Chondrocyte (in vitro differentiated cells): ENCODE measurements at places on chromosomes 7 and 10.
A peak's percentile ranks its signal among the peaks of the same experiment; 100 is the strongest.

GRCh38 chr10:89242345-89242684 lies 9.3 kb downstream of the LIPA start:
- no peak overlapping the region for H3K4me3 ChIP-seq
- no peak overlapping the region for H3K27ac ChIP-seq
- H3K27me3 ChIP-seq, result no peaks in the 10 kb centered on the region

DNA sequence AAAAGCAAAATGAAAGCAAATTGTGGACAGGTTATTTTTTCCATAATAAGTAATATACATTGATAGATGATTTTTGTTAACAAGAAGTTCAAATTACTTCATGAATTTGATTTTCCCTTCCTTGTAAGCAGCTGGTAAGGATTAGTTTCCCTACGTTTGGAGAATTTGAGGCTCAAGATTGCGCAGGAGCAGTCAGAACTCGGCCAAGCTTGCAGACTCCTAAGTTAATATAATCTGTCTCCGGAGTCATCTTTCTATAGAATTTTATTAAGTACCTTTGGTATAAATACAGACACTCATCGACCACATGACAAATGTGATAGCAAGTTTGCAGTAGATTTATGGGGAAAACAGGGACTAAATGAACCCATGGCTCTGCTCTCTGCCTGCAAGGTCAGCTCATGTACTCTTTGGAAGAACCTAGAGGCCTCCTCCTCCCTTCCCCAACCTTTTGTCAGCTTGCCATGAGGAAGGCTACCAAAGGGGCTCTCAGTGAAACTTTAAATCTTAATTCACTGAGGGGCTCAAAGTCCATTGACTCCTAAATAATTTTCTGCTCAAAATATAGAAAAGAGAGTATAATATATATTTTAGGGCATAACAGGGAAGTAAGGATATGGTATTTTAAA lies 89.2 kb upstream of the CTTNBP2 start:
- H3K27me3 ChIP-seq, result peaks cover 17% of the 10 kb centered on the region
- no peak overlapping the region for H3K27ac ChIP-seq
- no peak overlapping the region for H3K4me3 ChIP-seq
- no peaks in the 10 kb centered on the region for H3K36me3 ChIP-seq
- DNase-seq, result no peak

DNA sequence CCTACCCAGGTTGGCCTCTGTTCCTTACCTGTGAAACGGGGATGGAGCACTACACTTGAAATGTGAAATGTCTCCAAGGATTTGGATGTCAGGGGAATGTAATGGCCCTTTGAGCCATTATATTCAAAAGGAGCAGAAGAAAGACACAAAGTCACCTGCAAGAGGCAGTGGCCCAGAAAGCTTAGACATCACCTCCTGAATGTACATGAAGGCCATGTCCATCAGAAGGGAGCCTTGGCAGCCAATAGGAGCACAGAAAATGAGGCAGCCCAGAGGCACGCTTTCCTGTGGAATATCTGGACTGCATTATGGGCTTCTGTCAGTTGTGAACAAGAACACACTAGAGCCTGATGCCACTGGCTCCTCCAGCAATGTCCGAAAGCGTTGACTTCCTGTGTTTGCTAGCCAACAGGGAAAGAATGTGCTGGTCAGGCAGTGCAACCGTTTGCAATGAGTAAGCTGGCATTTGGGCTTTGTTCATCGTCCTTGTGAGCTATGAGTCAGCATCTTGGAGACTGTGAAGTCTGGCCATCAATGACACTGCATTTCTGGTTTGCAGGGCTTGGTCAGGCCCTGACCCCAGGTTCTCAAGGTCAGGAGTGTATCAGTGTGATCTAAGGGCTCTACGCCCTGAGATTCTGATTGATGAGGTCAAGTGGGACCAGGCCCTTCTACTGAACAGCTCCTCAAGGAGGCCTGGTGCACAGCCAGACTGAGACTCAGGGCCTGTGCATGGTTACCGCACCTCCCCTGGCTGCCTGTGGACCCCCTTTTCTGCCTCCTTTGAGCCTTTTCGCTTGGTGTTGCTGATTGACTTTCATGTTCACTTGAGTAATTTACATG lies 222.4 kb downstream of the RPS24 start:
- no peak overlapping the region for H3K4me3 ChIP-seq
- H3K27me3 ChIP-seq, result no peaks in the 10 kb centered on the region
- peaks cover 35% of the 10 kb centered on the region for H3K4me1 ChIP-seq
- H3K27ac ChIP-seq, result peak overlapping the region; percentile 94

- peaks cover 11% of the 10 kb centered on the region for H3K27me3 ChIP-seq
- H3K27ac ChIP-seq, result no peak overlapping the region
- H3K4me1 ChIP-seq, result no peaks in the 10 kb centered on the region
- peaks cover 3% of the 10 kb centered on the region for H3K36me3 ChIP-seq
- H3K4me3 ChIP-seq, result no peak overlapping the region
- DNase-seq, result no peak
Measured at GRCh38 chr10:49149881-49150280, 16.1 kb upstream of the FAM170B start.

DNA sequence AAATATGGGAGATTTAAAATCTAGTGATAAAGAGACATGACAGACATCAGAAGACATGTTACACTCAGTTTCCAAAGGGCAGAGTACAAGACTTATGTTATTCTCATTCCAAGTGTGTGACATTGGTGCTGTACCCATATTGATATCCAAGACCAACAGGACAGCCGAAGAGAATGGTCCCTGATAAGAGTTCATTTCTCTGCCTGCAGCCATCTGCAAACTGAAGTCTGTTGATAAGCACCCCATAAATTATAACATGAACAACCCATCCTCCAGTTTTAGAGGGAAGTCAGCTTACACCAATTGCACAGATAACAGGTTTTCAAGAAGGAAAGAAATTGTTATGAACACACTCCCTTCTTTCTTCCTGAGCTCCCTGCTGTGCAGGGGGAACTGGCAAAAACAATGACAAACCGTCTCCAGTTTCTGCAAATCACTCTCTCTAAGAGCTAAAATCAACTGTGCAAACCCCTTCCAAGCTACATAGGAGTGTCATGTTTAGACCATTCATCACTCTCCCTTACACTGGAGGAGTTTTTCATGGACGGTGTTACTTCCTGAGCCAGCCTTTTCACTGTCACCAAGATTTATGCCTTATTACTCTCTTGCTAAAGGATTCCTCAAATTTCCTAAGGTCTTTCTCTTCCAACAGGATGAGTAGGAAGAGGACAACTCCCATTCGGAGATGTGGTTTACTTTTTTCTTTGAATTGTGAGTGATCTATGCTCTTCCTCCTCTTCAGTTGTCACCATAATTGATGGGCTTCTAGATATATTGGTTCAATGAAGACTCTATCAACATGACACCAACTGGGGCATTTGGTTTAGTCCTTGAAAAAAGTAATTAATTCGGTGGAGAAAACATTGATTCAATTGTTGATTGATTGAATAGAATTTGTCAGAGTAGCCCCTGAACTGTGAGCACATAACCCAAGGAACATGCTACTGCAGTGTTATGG lies 80.3 kb upstream of the FAM171A1 start:
- no peak overlapping the region for H3K4me3 ChIP-seq
- H3K4me1 ChIP-seq, result peaks cover 4% of the 10 kb centered on the region
- H3K36me3 ChIP-seq, result no peaks in the 10 kb centered on the region
- no peaks in the 10 kb centered on the region for H3K27me3 ChIP-seq
- no peak overlapping the region for H3K27ac ChIP-seq

GRCh38 chr10:110409926-110410325 lies 87.8 kb upstream of the DUSP5 start:
- H3K27me3 ChIP-seq, result peaks cover 2% of the 10 kb centered on the region
- peak overlapping the region; percentile 96 for H3K27ac ChIP-seq
- no peak for DNase-seq
- no peaks in the 10 kb centered on the region for H3K36me3 ChIP-seq
- H3K4me1 ChIP-seq, result peaks cover 77% of the 10 kb centered on the region
- H3K4me3 ChIP-seq, result no peak overlapping the region

- H3K36me3 ChIP-seq, result no peaks in the 10 kb centered on the region
- H3K4me3 ChIP-seq, result no peak overlapping the region
- H3K27me3 ChIP-seq, result no peaks in the 10 kb centered on the region
- no peak for DNase-seq
- no peak overlapping the region for H3K27ac ChIP-seq
Measured at GRCh38 chr7:34382166-34382893, 275.7 kb upstream of the NPSR1 start.

DNA sequence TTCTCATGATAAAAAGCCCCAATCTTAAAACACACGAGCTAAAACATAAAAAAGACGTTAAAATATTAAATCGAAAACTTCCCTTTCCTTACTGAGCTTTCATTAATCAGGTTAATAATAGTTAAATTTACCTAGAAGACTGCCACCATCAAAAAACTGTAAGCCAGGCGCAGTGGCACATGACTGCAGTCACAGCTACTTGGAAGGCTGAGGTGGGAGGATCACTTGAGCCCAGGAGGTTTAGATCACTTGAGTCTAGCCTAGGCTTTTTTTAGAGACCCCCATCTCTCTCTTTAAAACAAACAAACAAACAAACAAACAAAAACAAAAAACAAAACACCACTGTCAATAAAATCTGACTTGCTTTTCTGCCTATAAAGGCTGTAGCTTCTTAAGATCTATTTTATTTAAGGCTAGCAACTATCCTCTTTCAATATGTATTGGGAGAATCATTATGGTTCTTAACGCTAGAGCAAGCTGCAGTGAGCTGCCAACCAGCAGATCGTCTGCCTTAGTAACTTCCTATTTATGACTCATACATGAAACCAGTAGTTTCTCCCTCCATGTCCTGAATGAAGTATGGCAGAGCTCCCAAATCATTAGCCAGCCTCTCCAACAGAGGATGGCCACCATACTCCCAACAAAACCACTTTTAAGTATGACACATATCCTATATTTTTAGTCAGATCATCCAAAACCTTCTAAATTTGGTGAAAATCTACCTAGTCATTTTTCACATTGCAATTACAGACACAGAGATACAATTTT lies 163.7 kb downstream of the SRPK2 start:
- H3K4me3 ChIP-seq, result no peak overlapping the region
- no peaks in the 10 kb centered on the region for H3K27me3 ChIP-seq
- no peaks in the 10 kb centered on the region for H3K36me3 ChIP-seq
- no peak for DNase-seq
- peak overlapping the region; percentile 84 for H3K27ac ChIP-seq

GRCh38 chr10:10831085-10831484 lies 186.6 kb upstream of the CELF2 start:
- H3K27ac ChIP-seq, result peak overlapping the region; percentile 99
- H3K27me3 ChIP-seq, result no peaks in the 10 kb centered on the region
- no peak for DNase-seq
- peaks cover 50% of the 10 kb centered on the region for H3K4me1 ChIP-seq

- H3K4me1 ChIP-seq, result no peaks in the 10 kb centered on the region
- no peak overlapping the region for H3K4me3 ChIP-seq
- no peaks in the 10 kb centered on the region for H3K36me3 ChIP-seq
- H3K27me3 ChIP-seq, result no peaks in the 10 kb centered on the region
Measured at GRCh38 chr10:108721874-108722273, 1201.4 kb downstream of the XPNPEP1 start.

GRCh38 chr10:92003258-92003657 lies 79.7 kb downstream of the BTAF1 start:
- DNase-seq, result no peak
- no peak overlapping the region for H3K27ac ChIP-seq
- H3K27me3 ChIP-seq, result no peaks in the 10 kb centered on the region

- no peak overlapping the region for H3K4me3 ChIP-seq
- peaks cover 6% of the 10 kb centered on the region for H3K36me3 ChIP-seq
- DNase-seq, result no peak
- no peaks in the 10 kb centered on the region for H3K27me3 ChIP-seq
- H3K27ac ChIP-seq, result peak overlapping the region; percentile 66
Measured at GRCh38 chr10:17655567-17656146, 11.7 kb downstream of the STAM start.

DNA sequence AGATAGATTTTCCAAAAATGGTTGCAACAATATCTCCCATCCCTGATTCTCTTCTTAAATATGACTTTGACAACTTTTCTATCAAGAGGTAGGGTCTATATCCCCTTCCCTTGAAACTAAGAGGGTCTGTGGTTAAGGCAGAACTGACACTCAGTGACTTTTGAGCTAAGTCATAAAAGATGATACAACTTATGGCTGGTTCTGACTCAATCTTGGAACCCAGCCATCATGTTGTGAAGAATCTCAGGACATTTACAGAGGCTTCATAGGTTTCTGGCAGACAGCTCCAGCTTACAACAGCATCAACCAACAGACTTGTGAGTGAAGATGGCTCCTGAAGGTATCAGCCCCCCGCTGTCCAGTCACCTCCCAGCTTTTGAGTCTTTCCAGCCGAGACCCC lies 203.5 kb downstream of the RNLS start:
- DNase-seq, result no peak
- no peaks in the 10 kb centered on the region for H3K27me3 ChIP-seq
- H3K4me3 ChIP-seq, result no peak overlapping the region
- peaks cover 1% of the 10 kb centered on the region for H3K36me3 ChIP-seq

DNA sequence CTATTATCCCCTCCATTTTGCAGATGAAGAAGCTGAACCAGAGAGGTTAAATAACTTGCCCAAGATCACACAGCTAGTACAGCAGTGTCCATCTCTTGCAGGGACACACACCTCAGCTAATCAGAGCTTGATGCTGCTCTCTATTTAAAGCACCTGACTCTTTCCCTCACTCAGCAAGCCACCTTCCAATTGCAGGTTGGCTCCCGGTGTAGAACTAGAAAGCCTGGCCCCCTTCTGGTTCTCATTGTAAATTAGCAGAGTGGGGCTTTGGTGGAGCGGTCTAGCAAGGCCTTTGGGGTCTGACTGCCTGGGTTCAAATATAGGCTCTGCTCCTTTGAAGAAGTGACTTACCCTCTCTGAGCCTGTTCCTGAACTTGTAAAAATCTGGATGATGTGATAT lies 176.4 kb downstream of the NEURL1 start:
- peaks cover 17% of the 10 kb centered on the region for H3K4me1 ChIP-seq
- H3K36me3 ChIP-seq, result no peaks in the 10 kb centered on the region
- H3K27ac ChIP-seq, result no peak overlapping the region
- no peak for DNase-seq

DNA sequence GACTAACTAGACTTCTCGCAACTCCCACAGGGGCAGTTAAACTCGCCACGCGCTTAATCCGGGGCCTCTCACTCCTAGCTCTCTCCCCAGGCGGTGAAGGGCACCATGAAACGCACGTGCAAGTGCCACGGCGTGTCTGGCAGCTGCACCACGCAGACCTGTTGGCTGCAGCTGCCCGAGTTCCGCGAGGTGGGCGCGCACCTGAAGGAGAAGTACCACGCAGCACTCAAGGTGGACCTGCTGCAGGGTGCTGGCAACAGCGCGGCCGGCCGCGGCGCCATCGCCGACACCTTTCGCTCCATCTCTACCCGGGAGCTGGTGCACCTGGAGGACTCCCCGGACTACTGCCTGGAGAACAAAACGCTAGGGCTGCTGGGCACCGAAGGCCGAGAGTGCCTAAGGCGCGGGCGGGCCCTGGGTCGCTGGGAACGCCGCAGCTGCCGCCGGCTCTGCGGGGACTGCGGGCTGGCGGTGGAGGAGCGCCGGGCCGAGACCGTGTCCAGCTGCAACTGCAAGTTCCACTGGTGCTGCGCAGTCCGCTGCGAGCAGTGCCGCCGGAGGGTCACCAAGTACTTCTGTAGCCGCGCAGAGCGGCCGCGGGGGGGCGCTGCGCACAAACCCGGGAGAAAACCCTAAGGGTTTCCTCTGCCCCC lies 19.5 kb downstream of the WNT8B start:
- no peak for DNase-seq
- H3K27me3 ChIP-seq, result peaks cover 45% of the 10 kb centered on the region
- H3K27ac ChIP-seq, result peak overlapping the region; percentile 22
- H3K4me1 ChIP-seq, result peaks cover 19% of the 10 kb centered on the region
- H3K4me3 ChIP-seq, result peak overlapping the region; percentile 64

GRCh38 chr7:79341902-79342301 lies 111.6 kb downstream of the MAGI2 start:
- H3K27me3 ChIP-seq, result no peaks in the 10 kb centered on the region
- H3K4me1 ChIP-seq, result peaks cover 6% of the 10 kb centered on the region
- no peak for DNase-seq
- no peak overlapping the region for H3K27ac ChIP-seq
- H3K4me3 ChIP-seq, result no peak overlapping the region
